ENCODE measurements at places on chromosomes 4 and X.

DNA sequence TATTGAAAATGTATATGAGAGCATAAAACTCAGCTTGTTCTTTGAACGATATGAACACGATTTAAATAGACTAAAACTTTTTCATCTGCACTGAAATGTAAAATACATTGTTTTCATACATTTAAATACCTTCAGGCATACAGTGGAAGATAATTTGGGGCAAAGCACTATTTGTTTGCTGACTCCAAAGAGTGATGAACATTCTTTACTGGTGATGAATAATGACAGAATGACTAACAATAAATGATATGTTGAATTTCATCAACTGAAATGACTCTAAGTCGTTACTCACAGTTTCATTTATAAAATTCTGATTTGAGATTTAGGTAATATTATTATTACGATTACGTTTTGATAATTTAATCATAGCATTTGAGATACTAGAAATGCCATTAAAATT, 1160.1 kb downstream of the NLGN4X start:
- no peak for DNase-seq

GRCh38 chr4:67809502-67809901, 55.3 kb upstream of the GNRHR start:
- no peak for DNase-seq

GRCh38 chrX:65997978-65998717, 41.7 kb downstream of the VSIG4 start:
- DNase-seq, result no peak

- DNase-seq, result no peak
Measured at GRCh38 chr4:189809839-189810238, 130.8 kb upstream of the FRG1 start.

DNA sequence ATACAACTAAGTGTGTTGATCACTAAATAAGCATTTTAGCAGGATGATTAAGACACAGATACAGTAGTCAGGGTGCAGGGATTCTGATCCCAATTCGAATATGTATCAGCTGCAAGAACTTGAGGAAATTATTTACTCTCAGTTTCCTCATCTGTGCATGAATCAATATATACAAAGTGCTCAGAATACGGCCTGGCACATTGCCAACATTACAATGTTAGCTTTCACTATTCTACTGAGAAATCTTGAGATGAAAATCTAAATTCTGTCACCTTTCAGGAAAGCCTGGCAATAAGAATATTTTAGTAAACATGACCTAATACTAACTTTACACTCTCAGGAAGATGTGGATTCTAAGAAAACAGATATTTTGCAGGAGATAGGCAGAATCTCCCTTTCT, 1001.6 kb upstream of the IGFBP7 start:
- no peak for DNase-seq

GRCh38 chrX:118824173-118824730, 628 bp downstream of the ZCCHC12 start:
- no peak for DNase-seq

DNA sequence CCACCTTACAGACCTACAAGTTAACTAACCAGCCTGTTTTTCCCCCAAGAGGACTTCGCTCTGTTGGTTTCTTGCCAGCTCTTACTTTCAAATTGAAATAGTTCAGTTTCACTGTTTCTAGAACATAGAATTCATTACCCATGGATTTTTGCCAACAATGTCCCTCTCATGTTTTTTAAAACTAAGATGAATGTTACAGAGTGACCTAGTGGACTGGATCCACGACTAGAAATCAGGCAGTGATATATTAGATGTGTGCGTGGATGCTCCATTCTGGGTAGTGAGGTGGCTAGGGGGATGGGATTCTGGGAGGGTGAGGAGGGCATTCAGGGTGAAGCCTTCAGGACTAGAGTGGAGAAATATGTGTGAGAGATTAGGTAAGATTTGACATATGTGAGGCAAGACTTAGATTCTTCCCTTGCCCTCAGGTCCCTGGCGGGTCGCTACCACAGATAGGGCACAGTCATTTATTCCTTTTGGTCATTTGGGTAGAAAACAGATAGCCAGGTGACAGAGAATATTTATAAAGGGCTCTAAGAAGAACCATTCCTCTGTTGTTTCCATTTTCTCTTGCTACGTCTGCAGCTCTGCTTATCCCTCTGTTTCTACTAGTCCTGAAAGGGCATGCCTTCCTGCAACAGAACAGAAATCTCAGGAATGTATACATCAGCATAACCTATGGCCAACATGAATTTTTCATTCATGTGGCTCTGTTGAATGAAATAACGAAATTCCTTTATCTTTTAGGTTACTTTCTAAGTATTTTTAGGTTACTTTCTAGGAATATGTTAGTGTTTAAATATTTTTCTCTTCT, 15.4 kb upstream of the JADE1 start:
- no peak for DNase-seq

DNA sequence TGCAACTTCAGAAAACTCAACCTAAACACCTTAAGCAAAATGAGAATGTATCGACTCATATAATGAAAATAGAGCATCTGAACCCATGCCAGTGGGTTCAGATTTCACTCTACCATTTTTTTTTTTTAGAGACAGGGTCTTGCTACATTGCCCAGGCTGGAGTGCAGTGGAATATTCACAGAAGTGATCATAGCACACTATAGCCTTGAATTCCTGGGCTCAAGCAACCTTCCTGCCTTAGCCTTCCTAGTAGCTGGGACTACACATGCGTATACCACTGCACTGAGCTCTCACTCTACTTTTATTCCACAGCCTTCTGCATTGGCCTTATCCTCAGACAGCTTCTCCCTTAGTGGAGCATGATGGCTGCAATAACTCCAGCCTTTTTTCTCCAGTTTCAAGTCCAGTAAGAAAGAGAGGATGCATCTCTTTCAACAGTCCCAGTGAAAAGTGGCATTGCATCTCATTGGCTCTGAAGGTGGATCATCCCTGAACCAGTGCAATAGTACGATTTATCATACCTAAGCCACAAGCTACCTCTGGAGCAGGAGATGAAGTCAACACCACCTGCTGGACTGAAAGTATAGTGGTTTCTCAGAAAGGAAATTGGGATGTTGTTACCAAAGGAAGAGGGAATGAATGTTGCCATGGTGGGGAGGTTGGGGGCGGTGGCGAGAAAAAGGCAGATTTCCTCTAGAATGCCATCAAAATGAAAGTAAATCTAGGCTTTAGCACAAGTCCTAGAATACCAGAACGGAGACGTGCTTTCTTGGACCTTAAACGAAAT, 2.0 kb upstream of the SOD3 start:
- no peak for DNase-seq

GRCh38 chrX:48715876-48716502, 19.5 kb downstream of the SUV39H1 start:
- DNase-seq, result no peak

GRCh38 chrX:80812176-80812575, 2.5 kb upstream of the BRWD3 start:
- DNase-seq, result no peak

- no peak for DNase-seq
Measured at GRCh38 chr4:100254237-100254636, 64.0 kb upstream of the DDIT4L start.

Measured in skin of body (tissue), 3 donors.